Frontal cortex (tissue), 4 donors: ENCODE measurements at places on chromosomes 13 and 19.
A peak's percentile ranks its signal among the peaks of the same experiment; 100 is the strongest.

DNA sequence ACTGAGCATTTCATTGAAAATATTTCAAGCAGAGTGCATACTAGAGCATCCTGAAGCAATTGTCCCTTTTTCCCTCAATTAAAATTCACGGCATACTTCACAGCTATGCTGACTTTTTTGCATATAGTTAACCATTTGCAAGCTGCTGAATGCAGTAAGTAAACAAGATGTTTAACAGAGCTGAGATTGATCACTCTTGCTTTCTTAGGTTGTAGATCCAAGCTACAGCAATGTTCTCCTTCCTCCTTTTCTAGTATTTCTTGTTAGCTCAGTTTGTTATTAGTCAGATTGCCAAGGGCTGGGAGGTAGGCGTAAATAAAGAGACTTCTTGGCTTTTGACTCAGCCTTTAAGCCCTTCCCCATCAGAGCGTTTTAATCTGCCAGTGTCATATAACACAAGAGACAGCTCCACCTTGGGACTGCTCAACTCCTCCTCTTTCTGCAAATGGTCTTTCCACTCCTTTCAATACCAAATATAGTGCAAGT is at the start of gene SLITRK6:
Gene SLITRK6, minus strand, starts transcription at position 323 of the 486 bp plus-strand sequence. CDS start 2,911 bp downstream, outside the sequence.
- no peak for DNase-seq

GRCh38 chr19:35019144-35019543 is 11.1 kb upstream of the SCN1B start:
- DNase-seq: no peak

DNA sequence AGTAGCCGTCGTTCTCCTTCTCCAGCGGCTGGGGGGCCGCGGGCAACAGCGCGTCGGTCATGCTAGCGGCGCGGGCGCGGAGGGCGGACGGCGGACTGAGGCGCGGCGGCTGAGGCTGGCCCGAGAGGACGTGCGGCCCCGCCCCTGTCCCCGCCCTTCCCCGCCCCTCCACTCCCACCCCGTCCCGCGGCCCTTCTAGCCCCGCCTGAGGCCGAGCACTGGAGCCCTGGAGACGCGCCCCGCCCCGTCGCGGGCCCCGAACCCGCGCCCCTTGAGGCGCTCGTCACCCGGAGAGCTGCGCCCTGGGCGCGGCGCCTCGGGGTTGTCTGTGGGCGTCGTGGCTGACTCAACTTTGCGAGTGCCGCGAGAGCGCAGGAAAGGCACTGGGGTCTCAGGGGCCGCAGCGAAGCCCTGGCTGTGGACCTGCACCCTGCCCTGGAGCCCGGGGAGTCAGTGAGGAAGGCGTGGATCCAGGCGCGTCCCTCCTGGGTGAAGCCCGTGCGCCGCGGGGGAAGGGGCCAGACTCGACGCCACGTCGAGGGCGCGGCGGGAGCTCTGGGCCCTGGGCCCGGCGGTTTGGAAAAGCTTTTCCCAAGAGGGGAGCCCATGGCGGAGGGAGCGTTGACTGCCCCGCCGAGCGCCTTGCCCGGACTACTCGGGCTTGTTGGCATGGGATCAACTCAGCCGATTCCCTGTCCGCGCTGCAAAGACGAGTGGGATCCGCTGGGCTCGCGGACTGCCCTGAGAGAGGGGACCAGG is at the start of gene RHPN2:
Gene RHPN2, minus strand, starts transcription at position 97 of the 759 bp plus-strand sequence. Its CDS starts 36 bp downstream, at position 61.
- peak; percentile 69 for DNase-seq

GRCh38 chr13:59086147-59086546 is 1077.6 kb downstream of the DIAPH3 start:
- DNase-seq: no peak

DNA sequence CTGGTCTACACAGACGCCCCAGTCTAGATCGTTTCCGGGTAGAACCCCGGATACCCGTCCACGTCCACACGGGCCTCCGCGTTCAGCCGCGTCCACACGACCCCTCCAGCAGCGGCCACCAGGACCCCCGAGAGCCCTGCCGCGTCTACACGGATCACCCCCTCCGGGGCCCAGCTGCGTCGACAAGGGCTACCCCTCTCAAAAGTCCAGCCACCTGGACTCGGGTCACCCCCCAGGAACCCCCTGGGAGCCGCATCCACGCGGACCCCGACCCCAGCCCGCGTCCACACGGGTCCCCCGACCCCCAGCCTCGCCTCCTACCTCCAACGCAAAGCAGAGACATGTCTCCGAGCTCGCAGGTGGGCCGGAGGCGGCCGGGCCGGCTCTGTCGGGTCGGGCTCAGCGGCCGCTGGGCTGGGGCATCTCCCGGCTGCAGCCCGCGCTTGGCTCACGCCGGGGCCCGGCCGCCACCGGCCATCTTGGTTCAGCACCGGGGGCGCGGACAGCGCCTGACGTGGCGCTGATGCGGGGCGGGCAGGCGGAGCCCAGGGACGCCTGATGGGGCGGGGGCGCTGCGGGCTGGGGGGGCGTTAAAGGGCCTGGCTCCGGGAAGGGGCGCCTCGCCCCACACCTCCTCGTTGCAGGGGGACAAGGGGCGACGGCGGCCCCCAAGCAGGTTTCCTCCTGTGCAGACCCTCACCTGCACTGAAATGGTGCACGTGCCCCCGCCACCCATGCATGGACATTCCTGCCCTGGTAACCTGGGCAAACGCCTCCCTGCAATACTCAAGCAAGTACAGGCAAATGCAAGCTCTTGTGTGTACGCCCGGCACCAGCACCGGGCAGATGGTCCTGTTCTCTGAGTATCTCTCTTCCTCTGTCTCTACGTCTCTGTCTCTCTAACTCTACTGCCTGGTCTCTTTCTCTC is at the start of gene UNC13A:
Gene UNC13A, minus strand, starts transcription at position 498 of the 928 bp plus-strand sequence. Its CDS starts 155 bp downstream, at position 343.
- peak; percentile 80 for DNase-seq

DNA sequence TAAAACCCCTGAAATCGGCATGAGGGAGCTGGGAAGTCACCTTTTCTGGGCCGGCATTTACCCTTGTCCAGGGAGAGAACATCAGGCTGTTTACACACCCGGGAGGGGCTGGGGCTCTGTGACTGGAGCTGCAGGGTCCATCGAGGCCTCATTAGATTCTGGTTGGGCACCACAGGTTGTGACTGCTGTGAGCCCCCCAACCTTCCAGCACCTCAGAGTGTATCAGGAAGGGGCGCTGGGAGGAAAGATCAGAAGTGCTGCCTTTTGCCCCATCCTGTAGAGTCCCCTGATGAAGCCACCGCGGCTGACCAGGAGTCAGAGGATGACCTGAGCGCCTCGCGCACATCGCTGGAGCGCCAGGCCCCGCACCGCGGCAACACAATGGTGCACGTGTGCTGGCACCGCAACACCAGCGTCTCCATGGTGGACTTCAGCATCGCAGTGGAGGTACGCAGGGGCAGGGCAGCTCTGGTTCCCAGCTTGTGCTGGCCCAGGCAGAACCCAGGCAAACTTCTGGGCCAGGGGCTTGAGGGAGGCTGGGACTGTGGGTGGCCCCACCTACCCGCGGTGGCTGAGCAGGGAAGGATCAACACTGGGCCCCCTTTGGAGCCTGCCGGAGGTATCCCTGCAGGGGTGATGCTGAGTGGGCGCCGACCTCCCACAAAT is 136.4 kb downstream of the STK24 start:
- no peak for DNase-seq

GRCh38 chr13:99356012-99356261 is 48.7 kb upstream of the GPR183 start:
- no peak for DNase-seq

DNA sequence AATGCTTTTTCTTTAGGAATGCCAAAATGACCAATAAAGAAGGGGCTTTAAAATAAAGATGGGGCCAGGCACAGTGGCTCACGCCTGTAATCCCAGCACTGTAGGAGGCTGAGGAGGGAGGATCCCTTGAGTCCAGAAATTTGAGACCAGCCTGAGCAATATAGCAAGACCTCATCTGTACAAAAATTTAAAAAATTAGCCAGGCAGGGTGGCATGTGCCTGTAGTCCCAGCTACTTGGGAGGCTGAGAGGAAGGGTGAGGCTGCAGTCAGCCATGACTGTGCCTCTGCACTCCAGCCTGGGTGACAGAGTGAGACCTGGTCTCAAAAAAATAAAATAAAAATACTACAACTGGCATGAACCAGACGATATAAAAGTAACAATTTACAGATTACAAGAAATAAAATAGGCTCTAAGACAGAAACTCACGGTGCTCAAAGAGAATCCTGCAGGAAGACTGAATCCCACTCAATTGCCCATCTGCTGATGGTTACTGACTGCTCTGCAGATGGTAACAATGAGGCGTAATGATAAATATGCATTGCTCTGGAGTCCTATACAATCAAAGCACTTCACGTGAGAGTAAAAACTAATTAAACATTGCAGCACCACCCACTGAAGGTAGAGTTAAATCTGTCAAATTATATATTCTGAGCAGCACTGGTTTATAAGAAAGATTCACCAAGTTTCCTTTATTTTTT is 93.2 kb downstream of the LHFPL6 start:
- no peak for DNase-seq

DNA sequence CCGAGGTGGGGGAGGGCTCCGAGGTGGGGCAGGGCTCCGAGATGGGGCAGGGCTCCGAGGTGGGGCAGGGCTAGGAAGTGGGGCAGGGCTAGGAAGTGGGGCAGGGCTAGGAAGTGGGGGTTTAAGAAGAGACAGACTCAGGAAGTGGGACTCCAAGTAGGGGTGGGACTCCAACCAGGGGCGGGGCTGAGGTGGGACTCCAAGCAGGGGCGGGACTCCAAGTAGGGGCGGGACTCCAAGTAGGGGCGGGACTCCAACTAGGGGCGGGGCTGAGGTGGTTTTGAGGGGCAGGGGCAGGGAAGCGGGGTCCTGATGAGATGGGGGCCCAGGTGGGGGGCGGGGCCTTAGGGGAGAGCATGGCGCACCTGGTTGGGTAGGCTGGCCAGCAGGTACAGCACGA is 13.6 kb downstream of the CFD start:
- no peak for DNase-seq

GRCh38 chr13:98461486-98462240 is 115.2 kb downstream of the STK24 start:
- DNase-seq: no peak

DNA sequence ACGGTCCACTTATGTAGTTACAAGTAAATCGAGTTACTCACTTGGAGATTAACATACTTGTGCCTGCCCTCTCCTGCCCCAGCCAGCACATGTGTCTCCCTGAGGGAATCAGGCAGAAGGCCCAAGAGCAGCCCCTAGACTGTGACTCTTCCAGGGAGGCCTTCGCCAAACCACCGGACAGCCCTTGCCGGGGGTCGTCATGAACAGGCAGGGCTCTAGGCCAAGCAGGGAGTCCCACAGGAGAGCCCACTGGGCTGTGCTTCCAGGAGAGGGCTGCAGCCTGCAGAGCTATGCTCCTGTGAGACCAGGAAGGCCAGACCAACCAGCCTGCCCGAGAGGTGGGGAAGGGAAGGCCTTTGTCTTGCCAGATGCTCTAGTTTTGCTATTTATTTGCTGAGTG is 283.3 kb downstream of the FOXO1 start:
- DNase-seq: no peak

GRCh38 chr13:98598043-98598442 is 21.1 kb upstream of the STK24 start:
- no peak for DNase-seq

DNA sequence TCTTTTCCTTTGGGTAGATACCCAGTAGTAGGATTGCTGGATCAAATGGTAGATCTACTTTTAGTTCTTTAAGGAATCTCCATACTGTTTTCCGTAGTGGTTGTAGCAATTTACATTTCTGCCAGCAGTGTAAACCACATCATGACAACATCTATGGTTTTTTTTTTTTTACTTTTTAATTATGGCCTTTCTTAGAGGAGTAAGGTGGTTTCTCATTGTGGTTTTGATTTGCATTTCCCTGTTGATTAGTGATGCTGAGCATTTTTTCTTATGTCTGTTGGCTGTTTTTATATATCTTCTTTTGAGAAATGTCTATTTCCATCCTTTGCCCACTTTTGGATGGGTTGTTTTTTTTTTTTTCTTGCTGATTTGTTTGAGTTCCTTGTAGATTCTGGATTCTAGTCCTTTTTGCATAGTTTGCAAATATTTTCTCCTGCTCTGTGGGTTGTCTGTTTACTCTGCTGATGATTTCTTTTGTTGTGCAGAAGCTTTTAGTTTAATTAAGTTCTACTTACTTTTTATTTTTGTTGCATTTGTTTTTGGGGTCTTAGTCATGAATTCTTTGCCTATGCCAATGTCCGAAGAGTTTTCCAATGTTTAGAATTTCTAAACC is 38.8 kb downstream of the TDRD3 start:
- DNase-seq: no peak

GRCh38 chr19:38524369-38524768 is 90.9 kb downstream of the RYR1 start:
- DNase-seq: no peak

DNA sequence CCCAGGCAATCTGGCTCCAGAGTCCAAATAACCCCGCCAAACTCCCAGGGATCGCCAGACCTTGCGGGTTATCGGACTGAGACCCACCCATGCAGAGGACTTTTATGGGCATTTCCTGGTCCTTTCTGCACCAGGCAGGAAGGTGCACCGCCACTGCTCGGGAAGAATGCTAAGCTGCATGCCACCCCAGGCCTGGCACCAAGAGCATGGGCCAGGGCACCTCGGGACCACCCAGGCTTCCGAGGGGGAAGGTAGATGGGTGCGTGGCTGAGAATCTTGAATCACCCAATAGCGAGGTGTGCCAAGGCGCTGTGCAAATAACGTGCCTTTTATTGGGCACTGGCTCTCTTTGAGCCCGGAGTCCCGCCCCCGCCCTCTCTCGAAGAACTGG is 422 bp upstream of the ZNF575 start:
- DNase-seq: no peak

DNA sequence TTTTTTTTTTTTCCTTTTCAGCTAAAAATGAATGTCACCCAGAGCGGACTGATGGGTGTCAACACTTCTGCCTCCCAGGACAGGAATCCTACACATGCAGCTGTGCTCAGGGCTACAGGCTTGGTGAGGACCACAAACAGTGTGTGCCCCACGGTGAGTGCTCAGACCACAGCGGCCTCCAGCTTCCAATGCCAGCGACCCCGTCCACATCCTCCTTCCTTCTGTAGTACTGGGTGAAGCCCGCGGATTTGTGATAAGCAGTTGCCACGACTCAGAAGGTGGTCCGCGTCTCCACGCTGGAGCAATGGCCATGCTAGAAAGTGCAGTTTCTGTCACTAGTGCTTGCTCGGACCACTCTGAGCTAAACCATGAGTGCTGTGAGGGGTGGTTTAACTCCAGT is 6.0 kb downstream of the PROZ start:
- DNase-seq: no peak

GRCh38 chr19:43684326-43684725 is 14.4 kb upstream of the PLAUR start:
- no peak for DNase-seq

- no peak for DNase-seq
These were observed 11.8 kb downstream of the RASA3 start for GRCh38 chr13:114120591-114121011.

- DNase-seq: no peak
These were observed 143.8 kb upstream of the RXFP2 start for GRCh38 chr13:31595563-31595962.

- no peak for DNase-seq
These were observed 1.4 kb downstream of the PSMD8 start for GRCh38 chr19:38375748-38376147.

DNA sequence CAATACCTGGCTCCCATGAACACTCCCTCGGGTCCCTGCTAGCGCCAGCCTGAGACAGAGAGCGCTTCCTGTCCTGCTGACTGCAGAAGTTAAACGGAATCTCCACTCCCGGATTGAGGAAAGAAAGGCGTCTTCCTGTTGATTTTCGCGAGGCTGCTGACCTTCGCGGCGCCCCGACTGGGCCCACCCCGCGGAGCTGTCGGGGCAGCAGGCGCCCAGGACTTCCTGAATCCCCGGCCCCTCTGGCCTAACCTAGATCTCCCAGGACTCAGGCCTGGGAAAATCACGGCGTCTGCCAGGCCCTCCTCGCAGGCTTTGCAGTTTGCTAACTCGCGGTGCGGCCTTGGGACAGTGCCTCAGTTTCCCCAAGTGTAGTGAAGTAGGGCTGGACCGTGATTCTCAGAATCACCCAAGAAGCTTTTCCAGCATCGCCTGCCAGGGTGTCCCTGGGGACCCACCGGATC is 108.8 kb downstream of the KCTD15 start:
- DNase-seq: no peak
